ENCODE measurements at places on chromosomes 4 and X.

- no peak for DNase-seq
Measured at GRCh38 chrX:153945956-153946943, 1.8 kb upstream of the RENBP start.

DNA sequence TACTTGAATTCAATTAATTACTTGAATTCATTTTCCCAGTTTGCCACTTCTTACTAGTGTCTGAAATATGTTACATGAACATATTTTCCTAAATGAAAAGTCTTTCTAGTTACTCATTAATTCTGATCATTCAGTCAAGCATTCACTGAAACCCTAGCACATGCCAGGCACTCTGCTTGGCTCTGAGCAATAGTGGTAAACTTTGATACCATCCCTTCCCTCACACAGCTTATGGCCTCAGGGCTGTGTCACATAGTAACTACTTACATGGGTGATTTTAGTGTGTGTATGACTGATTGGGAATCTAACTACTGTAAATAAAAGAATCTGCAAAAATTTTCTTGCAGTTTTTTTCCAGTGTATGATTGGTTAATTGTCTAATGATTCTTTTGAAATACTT lies 32.7 kb downstream of the METAP1 start:
- no peak for DNase-seq

GRCh38 chr4:123569541-123569940 lies 172.9 kb downstream of the SPRY1 start:
- DNase-seq = no peak

DNA sequence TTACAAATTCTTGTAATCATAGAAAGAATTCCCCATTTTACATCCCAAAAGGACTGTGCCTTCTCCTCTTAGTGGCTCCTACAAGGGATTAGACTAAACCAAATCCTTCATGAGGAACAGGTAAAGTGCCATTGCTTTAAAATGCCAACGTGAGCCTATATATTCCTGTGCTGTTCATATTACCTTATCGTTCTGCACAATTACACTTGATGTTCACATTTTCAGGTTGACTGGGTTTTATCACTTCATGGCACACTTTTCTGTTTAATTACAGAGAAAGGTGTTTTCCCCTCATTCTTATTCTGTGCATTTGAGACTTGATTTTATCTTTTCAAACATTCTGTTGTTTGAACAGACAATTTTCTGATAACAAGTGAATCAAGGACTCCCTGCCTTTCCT lies 645.6 kb upstream of the FTHL17 start:
- no peak for DNase-seq

GRCh38 chrX:153612413-153612812 lies 13.5 kb upstream of the CCNQ start:
- no peak for DNase-seq

GRCh38 chr4:158599150-158599549 lies 72.5 kb downstream of the C4orf46 start:
- DNase-seq = no peak

DNA sequence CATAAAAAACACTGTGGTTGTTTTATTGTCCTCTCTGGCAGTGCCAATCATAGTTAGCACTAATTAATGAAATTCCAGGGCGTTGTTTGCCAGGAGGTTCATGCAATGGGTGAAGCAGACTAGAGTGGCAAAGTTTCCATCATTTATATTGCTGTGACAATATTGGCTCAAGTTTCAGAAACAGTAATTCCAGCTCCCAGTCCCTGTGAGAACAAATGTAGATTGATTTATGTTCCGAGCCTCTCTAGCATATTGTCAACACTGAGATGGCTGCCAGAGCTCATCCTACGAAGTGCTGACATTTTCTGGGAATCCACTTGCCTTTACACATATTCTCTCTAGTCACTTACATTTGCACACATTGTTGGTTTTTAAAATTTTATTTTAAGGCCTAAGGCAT lies 440.0 kb upstream of the IGFBP7 start:
- no peak for DNase-seq

- no peak for DNase-seq
Measured at GRCh38 chr4:128859887-128860677, 50.6 kb downstream of the JADE1 start.

GRCh38 chrX:13064599-13065143 lies 20.3 kb upstream of the FAM9C start:
- DNase-seq = no peak

- no peak for DNase-seq
Measured at GRCh38 chrX:150502979-150503897, 65.2 kb upstream of the MTM1 start.
